GM12892 (cell line): ENCODE measurements at places on chromosomes 2 and 18.

- DNase-seq, result no peak
Measured at GRCh38 chr2:227822416-227823003, 8.9 kb downstream of the CCL20 start.

DNA sequence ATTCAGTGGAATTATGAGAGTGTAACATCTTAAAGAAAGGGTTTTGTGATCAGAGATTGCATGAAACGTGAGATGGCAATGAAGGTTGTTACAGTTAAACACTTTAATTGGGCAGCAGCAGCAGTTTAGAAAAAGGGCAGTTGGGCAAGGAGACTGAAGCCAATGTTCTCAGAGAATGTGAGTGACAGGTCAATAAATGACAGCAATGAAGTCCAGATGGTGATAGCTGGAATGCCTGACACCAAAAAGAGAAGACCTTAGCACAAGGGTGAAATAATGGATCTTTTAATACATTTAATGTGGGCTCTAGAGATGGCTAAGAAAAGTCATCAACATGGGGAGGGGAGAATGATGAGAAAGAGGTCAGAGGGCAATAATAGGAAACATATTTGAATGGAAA is 89.4 kb upstream of the CDH7 start:
- no peak for DNase-seq

GRCh38 chr18:8709248-8710059 is 4.1 kb downstream of the MTCL1 start:
- DNase-seq, result no peak

- no peak for DNase-seq
Measured at GRCh38 chr2:166628478-166629136, 134.6 kb upstream of the SCN7A start.

DNA sequence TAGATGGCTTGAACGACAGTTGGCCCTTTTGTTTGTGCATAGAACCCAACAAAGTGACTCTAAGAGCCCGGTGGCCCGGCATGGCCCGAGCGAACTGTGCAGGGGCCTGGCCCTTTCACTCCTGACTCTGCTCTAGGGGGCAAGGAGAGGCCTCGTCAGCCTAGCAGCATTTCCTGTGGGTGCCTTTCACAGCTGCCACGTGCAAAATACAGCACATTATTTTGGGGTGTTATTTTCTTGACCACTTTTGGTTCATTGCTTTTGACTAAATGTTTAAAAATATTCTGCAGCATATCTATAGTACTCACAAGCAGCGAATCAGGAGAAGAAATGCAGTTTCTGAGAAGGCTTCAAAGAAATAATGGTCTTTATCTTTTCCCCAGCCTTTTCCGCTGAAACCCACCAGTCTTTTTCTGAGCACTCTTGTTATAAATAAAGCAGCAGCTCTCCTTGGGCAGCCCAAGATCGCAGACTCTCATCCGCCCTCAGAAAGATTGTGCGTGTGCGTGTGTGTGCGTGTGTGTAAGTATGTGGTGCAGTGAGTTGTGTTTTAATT is 31.3 kb downstream of the DGKD start:
- peak; percentile 53 for DNase-seq

DNA sequence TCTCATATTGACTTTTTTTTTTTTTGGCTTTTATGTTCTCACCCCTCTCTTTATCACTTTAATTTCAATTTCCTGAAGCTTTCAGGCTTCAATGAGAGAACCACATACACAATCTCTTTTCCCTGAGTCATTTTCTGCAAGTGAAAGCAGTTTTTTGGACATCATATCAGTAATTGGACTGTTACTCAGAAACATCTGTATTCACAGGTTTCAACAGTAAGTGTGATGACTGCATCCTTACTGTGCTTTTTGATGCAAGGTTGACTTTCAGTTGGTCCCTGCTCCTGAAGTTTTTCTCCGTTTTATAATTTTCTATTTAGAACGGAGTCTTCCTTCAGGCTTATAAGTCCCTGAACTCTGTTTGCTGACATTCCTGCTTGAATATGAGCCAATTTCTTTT is 70.5 kb upstream of the CCBE1 start:
- DNase-seq, result no peak

GRCh38 chr2:28956890-28957289 is 24.2 kb upstream of the TOGARAM2 start:
- DNase-seq, result no peak

DNA sequence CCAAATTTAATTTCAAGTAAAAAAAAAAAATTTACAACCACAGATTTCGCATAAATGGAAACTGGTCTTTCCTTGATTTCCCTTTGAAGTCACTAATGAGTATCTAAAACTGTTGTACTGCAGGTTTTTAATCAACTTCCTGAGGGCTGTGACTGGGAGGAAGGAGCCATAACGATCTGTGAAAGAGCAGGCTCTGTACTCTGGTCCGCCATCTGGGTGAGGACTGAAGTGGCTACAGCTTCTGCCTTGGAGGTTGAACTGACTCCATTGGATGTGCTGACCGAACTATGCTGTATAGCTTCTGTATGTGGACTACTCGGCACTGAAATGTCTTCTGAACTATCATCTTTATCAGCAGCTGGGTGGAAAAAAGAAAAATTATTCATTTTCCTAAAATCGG is 69.3 kb upstream of the CHN1 start:
- no peak for DNase-seq

GRCh38 chr18:23397907-23398306 is 55.2 kb upstream of the RIOK3 start:
- no peak for DNase-seq

DNA sequence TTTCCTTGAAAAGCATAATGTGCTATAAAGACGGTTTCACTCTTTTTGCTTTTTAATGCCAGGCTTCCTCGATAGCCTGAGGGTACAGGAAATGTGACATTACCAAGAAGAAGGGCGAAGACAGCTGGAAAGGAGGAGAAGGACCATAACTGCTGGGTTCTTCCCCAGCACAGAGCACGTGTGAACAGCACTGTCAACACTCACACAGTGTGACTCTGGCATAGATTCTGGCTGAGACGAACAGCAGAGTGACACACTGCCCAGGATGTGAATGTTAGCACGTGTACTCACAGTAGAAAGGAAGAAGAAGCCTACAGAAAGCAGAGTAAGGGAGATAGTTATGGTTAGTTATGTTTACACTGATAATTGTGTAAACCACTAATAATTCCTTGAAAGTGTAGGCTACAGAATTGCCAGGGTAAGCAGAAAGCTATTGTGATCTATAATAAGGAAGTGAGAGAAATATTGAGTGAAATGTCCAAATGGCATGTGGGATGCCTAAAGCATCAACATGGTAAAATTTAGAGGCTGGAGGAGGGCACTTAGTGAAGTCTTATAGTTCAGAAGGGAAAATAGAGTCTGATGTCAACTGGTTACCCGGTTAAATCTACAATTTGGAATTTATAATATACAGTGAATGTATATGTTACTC is 198.2 kb downstream of the DLGAP1 start:
- DNase-seq, result no peak

DNA sequence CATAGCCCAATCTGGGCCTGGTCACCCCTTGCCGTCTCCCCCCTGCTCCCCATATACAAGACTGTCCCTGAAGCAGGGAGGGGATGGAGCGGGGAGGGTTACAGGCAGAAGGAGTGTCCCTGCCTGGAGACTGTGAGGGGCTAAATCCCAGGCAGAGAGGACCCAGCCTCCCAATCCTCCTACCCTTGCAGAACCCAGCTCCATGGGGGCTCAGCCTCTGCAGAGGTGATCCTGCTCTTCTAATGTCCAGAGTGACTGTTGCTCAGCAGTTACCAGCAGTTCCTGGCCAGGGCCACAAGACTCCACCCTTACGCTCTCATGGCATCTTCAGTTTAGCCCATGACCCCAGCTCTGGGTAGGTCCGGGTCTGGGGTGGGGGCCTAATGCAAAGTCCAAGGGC is 58.1 kb downstream of the COA5 start:
- no peak for DNase-seq

DNA sequence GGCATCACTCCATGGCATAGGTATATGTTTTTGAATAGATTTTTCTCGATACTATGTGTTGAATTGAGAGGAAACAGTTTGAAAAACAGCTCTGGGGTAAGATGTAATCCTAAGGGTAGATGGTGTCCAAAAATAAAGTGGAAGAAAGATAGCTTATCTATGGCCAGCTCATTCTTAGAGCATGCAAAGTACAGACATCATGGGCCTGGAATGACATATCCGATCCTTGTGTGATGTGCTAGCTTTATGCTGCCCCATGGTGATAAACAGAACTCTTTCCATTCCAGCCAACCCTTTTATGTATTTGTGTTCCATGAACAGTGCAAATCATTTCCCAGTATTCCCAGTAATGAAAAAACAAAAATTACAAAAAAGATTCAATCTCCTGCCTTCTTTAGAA is 390.2 kb upstream of the NXPH2 start:
- DNase-seq, result no peak

DNA sequence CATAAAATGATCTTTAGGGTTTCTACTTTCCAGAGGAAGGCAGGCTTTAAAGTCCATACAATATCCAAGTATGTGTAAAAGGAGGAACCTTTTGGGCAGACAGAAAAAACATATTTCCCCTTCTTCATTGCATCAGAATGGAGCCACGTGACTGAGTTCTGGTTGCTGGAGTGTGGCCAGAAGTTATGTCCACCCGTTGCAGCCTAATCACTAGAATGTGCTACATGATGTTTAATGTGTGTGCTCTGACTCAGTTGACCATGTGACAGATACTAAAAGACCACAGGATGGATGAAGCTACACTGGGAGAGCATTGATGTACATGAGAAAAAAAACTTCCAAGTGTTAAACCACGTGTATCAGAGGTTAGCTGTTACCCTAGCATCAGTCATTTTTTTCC is 460.9 kb downstream of the RIT2 start:
- DNase-seq, result no peak

- DNase-seq, result no peak
Measured at GRCh38 chr2:63553049-63553448, 35.2 kb downstream of the WDPCP start.

DNA sequence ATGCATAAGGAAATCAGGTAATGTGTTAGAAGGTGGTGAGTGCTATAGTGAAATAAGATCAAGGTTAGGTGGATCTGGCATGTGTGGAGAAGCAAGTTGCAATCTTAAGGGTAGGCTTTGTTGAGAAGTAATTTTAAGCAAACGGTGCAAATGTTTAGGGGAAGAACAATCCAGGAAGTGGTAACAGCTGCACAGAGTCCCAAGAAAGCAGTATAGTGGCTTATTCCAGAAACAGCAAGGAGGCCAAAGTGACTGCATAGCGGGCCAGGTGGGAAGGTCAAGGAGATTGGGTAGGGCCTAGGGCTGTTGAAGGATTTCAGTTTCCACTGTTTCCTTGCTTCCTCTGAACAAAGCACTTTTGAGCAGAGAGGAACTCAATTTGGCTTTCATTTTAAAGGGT is 30.0 kb upstream of the RAB1A start:
- DNase-seq, result no peak

GRCh38 chr2:66899648-66900047 is 464.7 kb downstream of the MEIS1 start:
- DNase-seq, result no peak

- DNase-seq, result no peak
Measured at GRCh38 chr2:149090706-149091105, 52.2 kb downstream of the LYPD6B start.

DNA sequence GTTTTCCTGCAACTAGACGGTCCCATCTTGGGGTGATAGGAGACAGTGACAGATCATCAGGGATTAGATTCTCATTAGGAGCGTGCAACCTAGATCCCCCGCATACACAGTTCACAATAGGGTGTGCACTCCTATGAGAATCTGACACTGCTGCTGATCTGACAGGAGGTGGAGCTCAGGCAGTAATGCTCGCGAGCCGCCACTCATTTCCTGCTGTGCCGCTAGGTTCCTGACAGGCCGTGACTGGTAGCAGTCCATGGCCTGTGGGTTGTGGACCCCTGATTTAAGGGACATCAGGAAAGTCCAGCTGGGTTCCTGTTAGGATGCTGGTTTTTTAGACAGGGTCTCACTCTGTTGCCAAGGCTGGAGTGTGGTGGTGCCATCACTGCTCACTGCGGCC is 48.7 kb downstream of the PTPRM start:
- no peak for DNase-seq

DNA sequence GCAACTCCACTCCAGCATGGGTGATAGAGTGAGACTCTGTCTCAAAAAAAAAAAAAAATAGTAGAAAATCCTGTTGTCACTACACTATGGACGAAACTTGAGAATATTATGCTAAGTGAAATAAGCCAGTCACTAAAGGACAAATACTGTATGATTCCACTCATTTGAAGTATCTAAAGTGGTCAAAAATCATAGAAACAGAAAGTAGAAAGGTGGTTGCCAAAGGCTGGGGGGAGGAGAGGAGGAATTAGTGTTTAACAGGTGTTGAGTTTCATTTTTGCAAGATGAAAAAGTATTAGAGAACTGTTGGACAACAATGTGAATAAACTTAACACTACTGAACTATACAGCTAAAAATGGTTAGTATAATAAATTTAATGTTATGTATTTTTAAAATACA is 18.8 kb upstream of the RMP24 start:
- no peak for DNase-seq
